Stimulated activated CD4-positive, alpha-beta T cell treated with anti-CD3 and anti-CD28 coated beads, Interleukin-2, amount 100 ng/mL, for 48 hours (primary cell): ENCODE measurements at places on chromosomes 16 and 17.

DNA sequence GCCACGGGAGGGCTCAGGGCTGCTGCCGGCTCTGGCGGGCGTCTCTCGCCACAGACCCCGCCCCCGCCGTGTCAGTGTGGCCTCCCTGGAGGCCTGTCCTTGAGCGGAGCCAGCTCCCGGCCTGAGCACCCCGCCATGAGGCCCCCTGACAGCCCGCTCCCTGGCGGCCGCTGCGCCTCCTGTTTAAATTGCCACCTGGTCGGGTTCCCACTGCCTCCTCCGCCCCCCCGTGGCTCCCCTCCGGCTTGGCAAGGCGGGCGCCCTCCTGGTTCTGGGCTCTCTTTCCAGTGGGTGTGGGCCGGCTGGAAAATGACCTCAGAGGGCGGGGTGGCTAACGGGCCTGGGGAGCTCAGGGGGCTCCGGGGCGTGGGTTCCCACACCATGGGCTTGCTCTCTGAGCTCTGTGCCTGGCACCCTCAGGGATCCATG lies 42.1 kb upstream of the SSTR5 start:
- DNase-seq, result no peak

DNA sequence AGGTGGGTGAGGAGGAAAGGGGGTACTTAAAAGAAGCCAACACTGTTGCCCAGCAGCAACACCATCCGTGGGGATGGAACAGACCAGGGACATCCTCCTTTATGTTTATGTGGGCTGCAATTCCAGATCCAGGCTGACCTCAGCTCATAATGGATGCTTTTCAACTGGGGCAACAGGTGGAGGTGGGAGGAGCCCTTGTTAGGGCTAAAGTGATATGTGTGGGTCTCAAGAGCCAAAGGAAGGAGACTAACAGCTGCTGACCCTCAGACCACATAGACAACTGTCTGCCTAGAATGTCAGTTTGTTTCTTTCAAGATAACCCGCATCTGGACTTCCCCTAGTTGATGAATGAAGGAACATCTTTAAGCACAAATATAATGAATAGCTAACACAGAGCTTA lies 2.0 kb upstream of the INPP5K start:
- no peak for DNase-seq

DNA sequence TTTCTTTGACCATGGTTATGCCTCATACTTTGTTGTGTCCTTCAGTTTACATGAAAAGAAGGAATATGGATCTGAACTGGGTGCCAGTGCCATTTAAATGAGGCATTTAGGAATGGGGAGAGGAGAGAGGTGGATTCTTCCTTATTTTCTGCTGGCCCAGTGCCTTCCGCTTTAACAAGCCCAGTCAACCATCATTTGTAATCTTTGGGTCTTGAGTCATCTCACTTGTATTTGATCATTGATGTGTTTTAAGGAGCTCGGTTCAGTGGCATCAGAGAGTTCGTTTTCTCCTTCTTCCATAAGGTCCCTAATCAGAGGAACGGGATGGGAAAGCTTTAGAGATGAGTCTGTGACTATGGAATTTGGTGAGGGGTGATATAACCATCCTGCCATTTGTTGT lies 334.9 kb downstream of the WWOX start:
- no peak for DNase-seq

- DNase-seq, result no peak
Measured at GRCh38 chr16:14510939-14511799, 118.9 kb downstream of the PARN start.

DNA sequence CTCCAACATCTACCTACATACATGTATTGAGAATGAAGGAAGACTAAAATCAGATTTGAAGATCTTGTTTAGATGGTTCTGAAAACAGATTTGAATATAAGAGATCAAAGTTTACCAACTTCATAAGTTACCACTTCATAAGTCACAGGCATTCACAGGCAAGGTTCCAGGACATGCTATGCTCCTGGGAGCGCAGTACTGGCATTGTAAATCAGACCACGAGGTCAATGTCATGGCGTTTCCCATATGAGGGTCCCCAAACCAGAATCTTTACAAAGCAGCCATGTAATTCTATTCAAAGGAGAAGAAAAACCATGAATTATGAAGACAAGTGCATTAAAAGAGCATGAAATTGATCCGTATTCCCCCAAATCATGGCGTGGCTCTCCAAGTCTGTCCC lies 3.0 kb downstream of the CDH11 start:
- DNase-seq, result no peak

GRCh38 chr16:27066668-27067537 lies at the start of gene C16orf82:
TSS of gene C16orf82 (plus strand) at chr16:27066927.
- no peak for DNase-seq

DNA sequence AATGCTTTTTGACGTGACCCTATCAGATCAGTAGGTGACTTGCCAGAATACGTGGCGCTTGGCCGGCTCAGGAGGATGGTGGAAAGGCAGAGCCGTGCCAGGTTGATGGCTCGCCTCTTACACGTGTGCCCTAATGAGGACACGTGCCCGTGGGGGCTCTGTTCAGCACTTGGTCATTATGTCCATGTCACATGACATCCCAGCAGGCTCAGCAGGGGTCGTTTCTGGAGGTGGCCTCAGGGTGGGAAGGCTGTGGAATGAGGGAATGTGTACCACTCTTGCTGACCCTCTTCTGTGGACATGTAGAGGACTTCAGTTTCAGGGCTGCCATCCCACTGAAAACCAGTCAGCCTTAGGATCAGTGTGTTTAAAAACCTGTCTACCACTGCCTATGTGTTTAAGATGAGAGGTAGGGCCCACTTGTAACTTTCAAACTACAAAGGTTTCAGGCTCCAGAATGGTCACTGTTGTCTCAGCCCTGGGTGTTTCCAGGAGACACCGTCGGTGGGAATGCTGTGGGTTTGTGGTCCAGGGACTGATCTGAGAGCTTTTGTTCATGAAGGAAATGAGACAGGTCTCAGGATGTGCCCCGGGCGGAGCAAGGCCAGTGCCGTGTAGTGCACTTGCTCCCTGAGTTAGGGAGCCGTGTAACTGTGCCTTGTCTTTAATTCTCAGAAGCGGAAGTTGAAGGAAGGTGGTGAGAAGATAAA lies 12.1 kb downstream of the UBN1 start:
- DNase-seq, result no peak
